ENCODE measurements at places on chromosomes 2 and 18.

DNA sequence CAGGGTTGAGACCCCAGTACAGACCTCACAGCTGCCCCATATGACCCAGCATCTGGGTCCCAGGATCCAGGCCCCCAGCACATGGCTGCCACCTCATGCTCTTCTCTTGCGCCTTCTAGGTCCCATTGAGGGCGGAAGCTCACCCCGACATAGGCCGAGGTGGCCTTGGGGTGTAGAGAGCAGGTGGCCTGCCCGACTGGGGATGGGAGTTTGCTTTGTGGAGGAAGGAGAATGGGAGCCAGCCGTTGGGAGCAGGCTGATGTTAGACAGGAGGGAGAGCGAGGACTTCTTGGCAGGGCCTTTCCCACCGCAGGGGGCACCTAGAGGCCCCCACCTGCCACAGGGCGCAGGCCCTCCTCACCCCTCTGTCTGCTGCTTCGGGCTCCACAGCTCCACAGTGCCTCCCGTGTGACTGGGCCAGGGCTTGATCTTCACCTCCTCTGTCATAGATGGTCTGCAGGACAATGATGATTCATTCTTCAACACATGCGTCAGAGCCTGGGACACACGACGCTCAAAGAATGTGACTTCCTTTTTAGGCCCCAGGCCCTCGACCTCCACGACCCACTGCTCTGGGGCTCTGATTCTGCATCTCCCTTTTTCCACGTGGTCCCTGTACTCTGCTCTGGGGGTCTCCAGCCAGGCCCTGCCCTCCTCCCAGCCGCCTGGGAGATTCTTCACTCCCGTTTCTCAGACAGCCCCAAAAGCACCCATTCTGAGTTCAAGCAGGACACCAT lies 86.6 kb upstream of the ODC1 start:
- no peak for DNase-seq

DNA sequence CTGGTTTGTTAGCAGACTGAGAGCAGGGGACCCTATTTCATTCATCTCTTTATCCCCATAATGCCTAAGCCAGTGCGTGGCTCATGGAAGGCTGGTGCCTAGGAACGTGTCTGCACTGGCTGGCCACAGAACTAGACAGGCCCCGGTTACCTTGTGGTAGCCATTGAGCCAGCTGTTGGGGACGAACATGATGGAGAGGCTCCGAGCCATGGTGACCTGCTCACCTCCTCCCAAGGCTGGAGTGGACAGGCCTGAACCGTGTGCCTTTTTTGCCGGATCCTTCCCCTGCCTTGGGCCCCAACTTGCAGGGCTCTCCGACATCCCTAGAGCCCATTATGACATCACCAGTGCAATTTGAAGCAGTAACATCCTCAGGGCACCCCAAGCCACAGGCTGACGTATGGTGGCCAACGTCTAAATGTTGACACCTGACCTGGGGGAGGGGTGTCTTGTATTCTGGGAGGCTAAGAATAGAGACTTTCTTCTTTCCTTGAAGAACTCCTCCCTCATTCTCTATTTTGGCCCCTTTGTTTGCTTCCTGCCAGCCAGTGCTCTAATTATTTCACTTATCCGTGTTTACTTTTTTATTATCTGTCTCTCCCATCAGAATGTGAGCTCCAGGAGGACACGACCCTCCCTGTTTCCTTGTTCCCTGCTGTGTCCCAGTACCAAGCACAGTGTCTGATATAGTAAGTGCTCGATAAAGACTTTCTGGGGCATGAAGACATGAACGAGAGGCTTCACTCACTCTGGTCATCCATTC lies 12.2 kb upstream of the DNPEP start:
- no peak for DNase-seq

- no peak for DNase-seq
Measured at GRCh38 chr2:1162768-1163584, 212.3 kb downstream of the SNTG2 start.

- no peak for DNase-seq
Measured at GRCh38 chr2:236844711-236845110, 241.0 kb upstream of the COPS8 start.

- peak; percentile 80 for DNase-seq
Measured at GRCh38 chr2:27683390-27684071, 19.8 kb downstream of the SLC4A1AP start.
